ENCODE measurements at places on chromosomes 16 and 17.

GRCh38 chr16:64238571-64238970, 883.3 kb downstream of the CDH11 start:
- no peak for DNase-seq

- no peak for DNase-seq
Observed at GRCh38 chr17:17816240-17816814, 20.5 kb downstream of the SREBF1 start.

GRCh38 chr16:79247386-79247785, 353.2 kb downstream of the MAF start:
- no peak for DNase-seq

DNA sequence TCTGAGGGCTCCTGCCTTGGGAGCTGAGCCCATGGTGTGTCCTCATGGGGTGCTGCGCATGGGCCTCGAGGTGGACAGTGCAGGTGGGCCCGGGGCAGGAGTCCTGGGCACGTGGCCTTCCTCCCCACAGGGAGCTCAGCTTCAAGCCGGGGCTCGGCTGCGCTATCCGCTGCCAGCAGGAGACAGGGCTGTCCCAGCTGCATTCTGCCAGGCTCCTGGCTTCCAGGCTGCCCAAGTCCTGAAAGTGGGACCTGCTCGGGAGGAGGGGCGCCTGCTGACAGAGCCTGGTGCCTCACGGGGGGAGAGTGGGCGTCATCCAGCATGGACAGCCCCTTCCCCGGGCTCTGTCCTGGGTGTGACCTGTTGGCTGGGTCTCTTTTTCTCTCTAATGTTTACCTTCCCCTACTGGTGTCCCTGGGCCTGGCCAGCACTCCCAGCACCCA, 7.1 kb downstream of the TRAF7 start:
- DNase-seq = no peak

DNA sequence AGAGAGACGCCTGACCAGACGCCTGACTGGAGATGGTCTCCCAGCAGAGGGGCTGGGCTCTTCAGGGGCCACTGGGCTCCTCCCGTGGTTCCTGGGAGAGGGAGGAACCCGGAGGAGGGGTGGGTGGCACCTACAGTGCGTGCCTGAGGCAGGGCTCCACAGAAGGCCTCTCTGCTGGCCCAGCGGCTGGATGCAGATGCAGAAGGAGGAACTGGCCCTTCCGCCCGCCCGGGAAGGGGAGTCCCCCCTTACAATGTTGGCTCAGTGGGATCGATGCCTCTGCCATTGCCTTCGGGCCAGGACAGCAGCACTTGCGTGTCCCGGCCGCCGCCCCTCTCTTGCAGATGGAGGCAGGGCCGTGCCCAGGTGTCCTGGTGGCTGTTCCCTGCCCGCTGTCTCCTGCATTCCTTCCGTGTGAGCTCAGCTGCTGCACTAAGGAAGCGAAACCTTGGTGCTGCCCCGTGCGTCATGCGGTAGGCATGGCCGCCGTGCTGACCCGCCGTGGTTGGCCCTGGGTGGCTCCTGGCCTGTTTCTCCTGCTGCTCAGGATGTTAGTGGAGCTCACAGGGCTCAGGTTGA, 15.1 kb downstream of the BAIAP2 start:
- DNase-seq = no peak

DNA sequence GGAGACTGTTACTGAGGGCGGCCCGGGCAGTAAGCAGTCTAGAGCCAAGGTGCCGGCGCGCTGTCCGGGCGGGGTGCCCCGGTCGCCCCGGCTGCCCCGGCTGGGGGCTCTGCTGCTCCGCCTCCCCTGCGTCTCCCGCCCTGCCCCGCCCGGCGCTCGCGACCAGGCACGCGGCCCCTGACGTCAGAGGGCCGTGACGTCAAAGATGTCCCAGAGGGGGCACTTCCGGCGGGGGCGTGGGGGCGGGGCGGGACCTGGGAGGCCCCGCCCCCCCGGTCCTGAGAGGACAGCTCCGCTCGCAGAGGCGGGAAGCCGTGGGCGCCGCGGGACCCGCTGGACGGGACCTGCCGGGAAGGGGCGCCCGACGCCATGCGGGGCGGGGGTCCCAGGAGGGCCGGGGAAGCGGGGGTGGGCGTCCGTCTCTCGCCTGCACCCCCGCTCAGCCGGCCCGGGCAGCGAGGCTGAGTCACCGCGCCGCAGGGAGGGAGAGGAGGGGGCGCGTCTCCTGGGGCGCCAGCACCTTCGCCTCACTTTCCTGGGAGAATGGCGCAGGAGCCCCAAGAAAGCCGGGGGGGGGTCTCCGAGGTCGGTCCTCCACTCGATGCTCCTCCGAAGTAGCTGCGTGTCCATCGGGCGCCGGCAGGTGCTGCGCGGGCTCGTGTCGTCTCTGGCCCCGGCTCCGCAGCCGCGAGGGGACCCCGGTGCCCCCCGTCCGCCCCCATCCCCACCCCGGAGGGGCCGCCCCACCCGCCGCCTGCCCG, 4.4 kb upstream of the HIC1 start:
- peak; percentile 86 for DNase-seq

DNA sequence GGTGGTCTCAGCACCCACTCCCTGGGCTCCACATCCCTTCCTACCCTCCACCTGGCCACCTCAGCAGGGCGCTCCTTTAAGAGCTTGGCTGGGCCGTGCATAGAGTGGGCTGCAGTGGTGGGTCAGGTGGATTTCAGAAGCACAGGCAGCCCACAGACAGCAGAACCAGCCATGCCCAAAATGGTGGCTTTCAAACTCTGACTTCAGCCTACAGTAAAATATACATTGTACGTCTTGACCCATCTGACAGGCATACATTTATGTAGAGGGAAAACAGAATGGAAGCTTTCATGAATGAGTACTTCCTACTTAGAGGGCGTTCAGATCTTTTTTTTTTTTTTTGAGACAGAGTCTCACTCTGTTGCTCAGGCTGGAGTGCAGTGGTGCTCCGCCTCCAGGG, 26.0 kb upstream of the LASP1NB start:
- DNase-seq = no peak

DNA sequence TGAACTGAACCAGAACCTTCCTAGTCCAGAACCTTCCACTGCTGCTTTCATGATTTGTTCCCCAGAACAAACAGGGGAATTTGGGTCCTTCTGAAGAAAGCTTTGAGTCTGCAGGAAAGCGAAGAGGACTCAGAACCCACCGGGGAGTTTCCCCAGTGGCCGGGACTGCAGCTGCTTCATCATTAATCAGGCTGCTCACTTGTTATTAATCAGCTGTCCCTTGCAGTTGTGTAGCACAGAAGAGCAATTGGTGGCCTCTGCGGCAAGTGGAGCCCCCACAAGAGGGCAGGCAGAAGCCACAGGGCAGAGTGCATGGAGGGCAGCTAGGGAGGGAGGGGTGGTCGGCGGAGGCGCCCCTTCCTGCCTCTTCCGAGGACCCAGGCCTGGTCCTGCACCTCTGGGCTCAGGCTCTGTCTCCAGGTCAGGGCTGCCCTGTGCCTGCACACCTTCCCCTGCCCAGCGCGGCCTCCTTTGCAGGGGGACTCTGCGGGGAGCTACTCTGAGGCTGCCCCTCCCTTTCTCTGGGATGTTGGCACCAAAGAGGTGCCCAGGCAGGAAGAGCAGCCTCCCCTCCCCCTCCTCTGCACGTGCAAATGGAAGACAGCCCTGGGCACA, 6.9 kb downstream of the CCL17 start:
- no peak for DNase-seq

DNA sequence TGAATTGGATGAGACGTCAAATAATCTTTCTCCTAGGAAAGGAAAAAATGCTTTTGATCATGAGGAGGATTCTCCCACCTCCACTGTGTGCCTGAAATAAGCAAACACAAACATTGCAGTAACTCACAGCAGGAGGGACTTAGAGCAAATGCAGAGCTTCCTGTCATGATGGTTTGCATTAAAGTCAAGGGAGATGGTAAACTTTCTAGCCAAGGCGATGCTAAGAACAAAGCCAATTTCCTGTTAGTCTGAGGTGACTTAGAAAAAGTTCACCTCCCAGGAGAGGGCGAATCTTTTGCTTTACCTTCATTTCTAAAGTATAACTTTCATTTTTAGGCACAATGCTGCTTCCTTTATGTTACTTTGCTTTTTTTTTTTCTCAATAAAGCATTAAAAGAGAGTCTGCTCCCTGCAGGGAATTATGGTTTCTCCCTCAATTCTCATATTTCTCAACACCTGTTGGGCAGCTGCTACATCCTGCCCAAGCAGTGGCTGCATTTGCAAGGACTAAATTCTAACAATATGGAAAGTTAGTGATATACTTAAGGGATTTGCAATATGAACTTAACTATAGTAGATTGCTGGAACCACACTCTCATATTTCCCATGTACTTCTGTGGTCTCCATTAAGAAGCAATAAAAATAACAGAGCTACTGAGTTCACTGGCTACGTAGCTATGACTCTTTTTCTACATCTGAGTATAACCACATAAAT, 175.6 kb downstream of the PCTP start:
- DNase-seq = no peak
